ENCODE measurements at places on chromosomes 5 and 9. TPM values are rescaled to one million over a fixed set of nuclear protein-coding genes. Genes with fewer than 3 reads are reported as not detected.

Gene FOCAD
- total RNA-seq = 18.6 TPM

Gene STING1
- total RNA-seq = 69.3 TPM

Gene KLF4
- 28.2 TPM for total RNA-seq

Gene TSSK1B
- 0.97 TPM for total RNA-seq

Gene DCTN4
- total RNA-seq = 36.1 TPM

Gene EMB
- total RNA-seq = 0.81 TPM
